ENCODE measurements at places on chromosomes 2 and 18.

GRCh38 chr2:24365051-24365450, 4.7 kb upstream of the ITSN2 start:
- DNase-seq = peak; percentile 2

- no peak for DNase-seq
Measured at GRCh38 chr2:227134591-227134990, 29.4 kb downstream of the COL4A4 start.

GRCh38 chr2:33207151-33207740, 260.5 kb downstream of the LTBP1 start:
- DNase-seq = no peak

DNA sequence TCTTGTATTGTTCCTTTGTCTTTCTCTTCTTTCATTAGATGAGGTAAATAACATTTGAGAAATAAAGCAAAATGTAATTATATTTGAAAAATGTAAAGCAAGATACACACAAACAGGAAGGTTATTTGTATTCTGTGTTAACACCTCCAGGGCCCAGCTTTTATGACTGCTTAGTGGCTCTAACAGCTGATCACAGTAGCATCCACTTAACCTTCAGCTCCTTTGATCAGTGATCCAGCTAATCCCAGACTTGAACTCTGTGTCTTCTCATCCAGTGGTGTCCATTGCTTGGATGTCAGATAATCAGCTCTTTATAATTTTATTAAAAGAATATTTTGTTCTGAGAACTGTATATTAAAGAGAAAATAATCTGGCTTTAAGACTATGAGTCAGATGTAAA, 44.5 kb downstream of the PSMD14 start:
- DNase-seq = no peak

GRCh38 chr2:110873056-110873502, 140.7 kb downstream of the ACOXL start:
- DNase-seq = no peak

GRCh38 chr18:30988440-30988839, 54.1 kb downstream of the DSC3 start:
- no peak for DNase-seq

DNA sequence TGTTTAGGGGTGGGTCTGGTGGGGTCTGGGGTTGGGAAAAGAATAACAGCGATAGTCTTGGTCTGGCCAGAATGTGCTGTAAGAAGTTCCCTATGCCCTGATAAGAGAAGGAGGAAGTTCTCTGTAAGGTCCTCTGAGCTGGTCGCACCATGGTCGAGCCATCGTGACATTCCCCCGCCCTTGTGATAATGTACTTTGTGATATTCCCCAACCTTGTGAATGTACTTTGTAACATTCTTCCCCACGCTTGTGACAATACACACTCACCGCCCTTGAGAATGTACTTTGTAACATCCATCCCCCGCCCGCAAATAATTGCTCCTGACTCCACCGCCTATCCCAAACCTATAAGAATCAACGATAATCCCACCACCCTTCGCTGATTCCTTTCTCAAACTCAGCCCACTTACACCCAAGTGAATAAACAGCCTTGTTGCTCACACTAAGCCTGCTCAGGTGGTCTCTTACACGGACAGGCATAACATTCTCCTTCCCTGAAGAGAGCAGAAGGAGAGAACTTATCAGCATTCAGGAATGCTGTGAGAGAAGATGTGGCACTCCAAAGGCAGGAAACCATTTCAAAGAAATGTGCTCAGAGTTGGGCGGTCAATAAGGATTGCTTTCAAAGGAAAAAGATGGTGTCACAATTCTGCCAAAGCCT, 17.8 kb upstream of the DUSP19 start:
- no peak for DNase-seq
